ENCODE measurements at places on chromosomes 5 and 9.

DNA sequence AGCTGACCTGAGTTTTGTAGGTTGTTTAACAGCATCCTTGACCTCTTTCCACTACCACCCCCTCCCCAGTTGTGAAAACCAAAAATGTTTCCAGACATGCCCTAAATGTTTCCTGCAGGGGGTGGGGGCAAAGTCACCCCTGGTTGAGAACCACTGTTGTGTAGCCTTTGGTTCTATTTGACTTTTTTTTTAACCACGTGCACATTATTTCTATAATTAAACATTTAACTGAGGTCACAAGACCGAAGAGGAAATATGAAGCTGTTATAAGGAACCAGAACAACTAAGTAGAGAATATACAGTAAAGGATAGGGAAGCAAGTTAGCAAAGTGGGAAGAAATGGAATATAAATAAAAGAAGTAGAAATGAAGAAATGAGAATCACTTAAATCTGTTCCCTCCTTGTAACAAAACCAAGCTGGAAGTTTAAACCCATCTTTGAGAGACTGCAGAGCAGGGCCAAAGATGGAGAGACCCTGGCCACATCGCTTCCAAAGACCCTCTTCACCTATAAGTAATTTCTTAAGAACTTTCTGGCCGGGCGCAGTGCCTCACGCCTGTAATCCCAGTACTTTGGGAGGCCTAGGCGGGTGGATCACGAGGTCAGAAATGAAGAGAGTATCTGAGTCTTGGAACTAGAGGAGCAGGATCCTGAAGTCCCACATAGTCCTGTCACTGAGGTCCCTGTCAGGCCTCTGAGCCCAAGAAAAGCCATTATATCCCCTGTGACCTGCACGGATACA, 14.4 kb downstream of the SIT1 start:
- no peak for DNase-seq

DNA sequence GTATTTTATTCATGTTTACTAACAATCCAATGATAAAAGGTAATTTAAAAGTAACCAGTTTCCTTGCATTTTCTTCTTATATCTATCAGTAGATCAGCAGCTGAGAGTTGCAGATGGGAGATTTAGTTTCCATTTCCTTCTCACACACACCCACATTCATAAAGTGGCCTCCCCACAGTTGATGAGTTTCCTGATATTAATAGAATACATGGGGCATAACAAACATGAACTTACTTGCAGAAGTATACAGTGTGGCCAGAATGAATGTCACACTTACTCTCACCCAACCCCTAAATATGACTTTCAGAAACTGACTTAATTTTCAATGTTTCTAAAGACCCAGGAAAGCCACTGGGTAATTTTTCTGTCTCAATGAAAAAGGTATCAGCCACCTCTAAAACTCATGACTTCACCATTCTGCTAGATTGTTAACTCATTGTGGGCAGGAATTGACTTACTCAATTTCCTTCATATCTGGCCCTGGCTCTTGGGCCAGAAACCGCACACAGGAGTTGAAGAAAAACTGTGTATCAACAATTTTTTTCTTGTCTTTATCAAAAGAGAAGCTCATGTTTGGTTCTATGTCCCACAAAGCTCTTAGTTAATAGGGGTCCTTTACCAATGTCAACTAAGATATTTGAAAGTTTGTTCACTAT, 63.5 kb upstream of the OSMR start:
- no peak for DNase-seq

DNA sequence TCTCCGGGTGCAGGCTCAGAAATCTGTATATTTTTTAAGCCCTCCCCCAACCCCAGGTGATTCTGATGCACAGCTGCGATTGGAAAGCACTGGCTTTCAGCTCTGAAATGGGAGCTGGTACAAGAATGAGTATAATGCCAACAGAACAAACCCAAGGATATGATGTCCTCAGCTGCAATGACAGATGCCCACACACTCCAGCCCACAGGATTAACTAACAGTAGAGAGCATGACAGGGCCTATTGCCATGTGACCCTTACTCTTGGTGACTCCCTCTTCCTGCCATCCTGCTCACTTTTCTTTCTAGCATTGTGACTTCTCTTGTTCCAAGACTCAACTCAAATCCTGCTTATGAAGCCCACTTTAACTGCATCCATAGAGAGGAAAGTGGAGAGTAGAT, 174.5 kb downstream of the FGF18 start:
- DNase-seq: no peak

- no peak for DNase-seq
Measured at GRCh38 chr9:19405771-19406170, 3.0 kb upstream of the ACER2 start.

DNA sequence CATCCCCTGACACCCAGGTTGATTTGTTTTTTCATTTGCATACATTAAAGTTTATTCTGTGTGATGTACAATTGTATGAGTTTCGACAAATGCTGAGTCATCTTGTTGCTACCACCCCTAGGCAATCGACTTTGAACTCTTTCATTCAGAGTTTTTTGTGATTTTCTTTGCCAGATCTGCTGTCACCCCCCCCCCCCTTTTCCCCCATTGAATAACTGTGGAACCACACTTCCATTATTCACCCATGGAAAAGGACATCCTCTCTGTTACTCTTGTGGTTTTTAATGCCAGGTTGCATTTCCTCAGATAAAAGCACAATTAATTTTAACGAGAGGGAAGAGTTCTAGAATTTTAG, 13.7 kb upstream of the FAM120AOS start:
- DNase-seq: no peak

DNA sequence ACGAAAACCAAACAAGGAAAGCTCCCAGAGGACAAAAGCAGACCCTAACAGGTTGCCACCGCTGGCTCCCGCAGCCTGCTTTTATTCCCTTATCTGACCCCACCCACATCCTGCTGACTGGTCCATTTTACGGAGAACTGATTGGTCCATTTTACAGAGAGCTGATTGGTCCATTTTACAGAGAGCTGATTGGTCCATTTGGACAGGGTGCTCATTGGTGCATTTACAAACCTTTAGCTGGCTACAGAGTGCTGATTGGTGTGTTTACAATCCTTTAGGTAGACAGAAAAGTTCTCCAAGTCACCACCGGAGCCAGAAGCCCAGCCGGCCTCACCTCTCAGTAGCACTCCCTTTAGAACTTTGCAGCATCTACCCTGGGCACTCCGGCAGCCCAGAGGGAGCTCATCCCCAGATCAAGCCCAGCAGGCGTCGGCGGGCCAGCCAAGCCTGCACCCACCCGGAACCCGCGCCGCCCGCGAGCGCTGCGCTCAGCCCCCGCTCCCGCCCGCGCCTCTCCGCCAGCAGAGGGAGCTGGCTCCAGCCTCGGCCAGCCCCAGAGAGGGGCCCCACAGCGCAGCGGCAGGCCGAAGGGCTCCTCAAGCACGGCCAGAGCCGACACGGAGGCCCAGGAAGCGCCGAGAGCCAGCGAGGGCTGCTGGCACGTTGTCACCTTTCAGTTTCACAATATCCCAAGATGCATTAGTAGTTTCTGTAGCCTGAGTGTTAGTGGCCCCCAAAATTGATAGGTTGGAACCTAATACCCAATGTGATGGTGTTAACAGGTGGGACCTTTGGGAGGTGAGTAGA, 35.3 kb upstream of the CLPTM1L start:
- peak; percentile 20 for DNase-seq

DNA sequence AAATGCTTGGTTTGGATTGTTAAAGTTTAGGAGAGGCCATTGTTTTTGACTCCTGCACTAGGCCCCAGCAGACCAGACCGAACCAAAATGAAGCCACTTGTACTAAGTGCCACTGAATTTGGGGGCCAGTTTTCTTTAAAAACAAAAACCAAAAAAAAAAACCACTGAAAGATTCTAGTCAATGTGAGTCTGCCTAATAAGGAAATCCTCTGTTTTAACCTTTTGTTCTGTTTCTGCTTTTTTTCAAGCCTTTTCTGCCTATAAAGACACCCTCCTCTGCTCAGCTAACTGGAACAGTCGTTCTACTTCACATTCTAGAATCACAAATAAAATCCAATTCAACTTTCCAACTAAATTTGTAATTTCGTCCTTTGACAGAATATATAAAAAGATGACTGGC, 64.9 kb downstream of the SERINC5 start:
- DNase-seq: no peak

DNA sequence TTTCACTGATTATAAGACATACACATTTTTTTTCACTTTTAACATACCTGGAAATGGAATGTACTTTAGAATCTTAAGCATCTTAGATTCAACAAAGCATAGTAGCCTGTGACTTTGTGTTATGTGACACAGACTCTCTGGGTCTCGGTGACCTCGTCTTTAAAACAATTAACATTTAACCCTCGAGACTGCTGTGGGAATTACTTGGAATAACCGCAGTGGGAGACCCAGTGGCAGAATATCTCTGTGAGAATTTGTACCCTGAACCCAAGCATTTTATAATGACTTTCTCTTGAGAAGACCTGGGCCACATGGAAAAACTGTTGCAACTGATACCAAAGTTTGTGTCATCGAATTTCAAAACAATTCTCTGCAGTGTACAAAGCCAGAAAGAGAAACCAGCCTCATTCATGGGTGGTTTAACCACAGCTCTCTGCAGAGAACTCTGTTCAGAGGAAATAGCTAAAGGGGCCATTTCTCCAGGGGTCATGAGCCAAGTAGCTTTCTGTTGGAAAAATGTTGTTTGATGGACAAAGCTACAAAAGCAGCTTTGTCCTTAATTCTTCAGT, 10.0 kb upstream of the RETREG1 start:
- no peak for DNase-seq

- DNase-seq: no peak
Measured at GRCh38 chr5:9375756-9376155, 170.1 kb downstream of the SEMA5A start.

DNA sequence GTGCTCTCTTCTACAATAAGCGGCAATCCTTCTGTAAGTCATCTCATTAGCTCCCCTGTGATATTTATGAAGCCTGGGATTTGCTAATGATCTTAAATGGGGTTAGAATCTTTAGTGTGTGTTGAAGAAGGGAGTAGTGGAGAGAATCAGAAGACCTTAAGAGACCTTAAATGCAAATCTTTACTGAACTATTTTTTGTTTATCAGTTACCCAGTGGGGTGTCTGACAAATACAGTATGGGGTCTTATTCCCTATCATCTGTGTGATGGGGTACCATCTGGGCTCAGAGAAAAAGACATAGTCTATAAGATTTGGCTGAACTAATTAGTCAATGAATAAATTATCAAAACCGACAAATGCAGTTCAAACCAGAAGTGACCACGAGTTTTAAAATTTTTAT, 378.4 kb upstream of the SGCD start:
- DNase-seq: no peak

- DNase-seq: no peak
Measured at GRCh38 chr9:78676009-78676408, 379.1 kb downstream of the PSAT1 start.

- no peak for DNase-seq
Measured at GRCh38 chr5:88805151-88805784, 77.7 kb downstream of the MEF2C start.

GRCh38 chr5:173753307-173754168, 134.6 kb upstream of the CPEB4 start:
- no peak for DNase-seq

DNA sequence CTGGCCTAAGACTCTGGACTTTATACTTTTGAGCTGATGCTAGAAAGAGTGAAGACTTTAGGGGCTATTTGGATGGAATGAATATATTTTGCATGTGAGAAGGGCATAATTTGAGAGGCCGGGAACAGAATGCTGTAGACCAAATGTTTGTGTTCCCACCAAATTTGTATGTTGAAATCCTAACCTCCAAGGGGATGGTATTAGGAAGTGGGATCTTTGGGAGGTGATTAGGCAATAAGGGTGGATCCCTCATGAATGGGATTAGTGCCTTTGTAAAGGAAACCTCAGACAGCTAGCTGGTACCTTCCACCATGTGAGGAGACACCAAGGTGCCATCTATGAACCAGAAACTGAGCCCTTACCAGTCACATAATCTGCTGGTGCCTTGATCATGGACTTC, 165.1 kb upstream of the S1PR3 start:
- no peak for DNase-seq

DNA sequence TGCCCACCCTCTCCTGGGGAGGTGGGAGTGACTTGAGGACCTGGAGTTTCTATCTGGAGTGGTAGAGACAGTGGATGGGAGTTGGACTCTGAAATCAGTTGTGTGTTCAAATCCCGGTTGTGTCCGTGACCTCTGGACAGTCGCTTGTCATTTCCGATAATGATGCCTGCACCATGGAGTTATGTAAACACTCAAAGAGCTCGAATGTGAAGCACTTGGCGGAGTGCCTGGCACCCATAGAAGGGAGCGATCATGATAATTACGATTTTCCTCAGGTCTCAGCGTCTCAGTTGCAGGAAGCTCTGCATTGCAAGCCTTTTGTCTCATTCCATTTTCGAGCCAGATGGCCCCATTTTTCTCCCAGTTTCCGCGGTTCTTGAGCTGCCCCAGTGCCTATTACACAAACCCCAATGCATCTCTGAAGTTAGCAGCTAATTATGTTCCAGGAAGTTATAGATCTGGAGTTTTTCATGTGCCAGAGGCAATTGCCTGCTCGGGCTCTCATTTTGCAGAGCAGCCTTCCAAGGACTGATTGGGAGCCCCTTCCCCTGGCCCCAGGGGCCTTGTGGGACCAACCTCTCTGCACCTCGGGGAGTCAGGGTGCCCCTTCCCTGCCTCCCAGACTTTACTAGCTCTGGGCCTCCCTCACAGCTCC, 175.5 kb upstream of the MVB12B start:
- DNase-seq: no peak

- DNase-seq: no peak
Measured at GRCh38 chr9:33230756-33231622, 9.0 kb upstream of the SPINK4 start.

- DNase-seq: no peak
Measured at GRCh38 chr9:86097510-86098224, 1.7 kb downstream of the GOLM1 start.

GRCh38 chr5:148390914-148391313, 7.2 kb downstream of the FBXO38 start:
- DNase-seq: no peak

DNA sequence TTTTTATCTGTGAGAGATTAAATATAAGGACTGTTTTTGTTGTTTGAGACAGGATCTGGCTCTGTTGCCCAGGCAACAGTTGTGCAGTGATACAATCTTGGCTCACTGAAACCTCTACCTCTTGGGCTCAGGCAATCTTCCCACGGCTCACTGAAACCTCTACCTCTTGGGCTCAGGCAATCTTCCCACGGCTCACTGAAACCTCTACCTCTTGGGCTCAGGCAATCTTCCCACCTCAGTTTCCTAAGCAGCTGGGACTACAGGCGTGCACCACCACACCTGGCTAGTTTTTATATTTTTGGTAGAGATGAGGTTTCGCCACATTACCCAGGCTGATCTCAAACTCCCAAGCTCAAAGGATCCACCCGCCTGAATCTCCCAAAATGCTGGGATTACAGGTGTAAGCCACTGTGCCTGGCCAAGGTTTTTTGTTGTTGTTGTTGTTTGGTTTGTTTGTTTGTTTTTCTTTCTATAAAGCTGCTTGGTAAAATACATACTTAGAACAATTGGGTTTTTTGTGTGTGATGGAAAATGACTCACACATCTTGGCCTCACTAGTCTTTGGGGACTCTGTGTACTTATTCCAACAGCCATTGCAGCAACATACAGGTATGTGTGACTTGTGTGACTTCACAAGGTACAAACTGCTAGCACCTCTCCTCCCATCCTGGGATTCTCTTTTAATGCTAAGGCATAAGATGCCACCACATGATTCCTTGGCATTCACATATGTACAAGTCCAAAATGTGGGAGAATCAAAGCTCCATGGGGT, 36.5 kb upstream of the RASA1 start:
- no peak for DNase-seq

GRCh38 chr5:115456539-115457040, 88.0 kb downstream of the FEM1C start:
- no peak for DNase-seq

Data from stimulated activated CD4-positive, alpha-beta T cell treated with anti-CD3 and anti-CD28 coated beads, TNF-alpha, amount 100 ng/mL, for 4 hours (primary cell).